ENCODE measurements at places on chromosomes 11 and 22. TPM values are rescaled to one million over a fixed set of nuclear protein-coding genes. Genes with fewer than 3 reads are reported as not detected.
A peak's percentile ranks its signal among the peaks of the same experiment; 100 is the strongest.

The TUBA8 gene
- 2.3 TPM for total RNA-seq

The OR8A1 gene
- not detected for total RNA-seq

The BIK gene
- total RNA-seq = 1.7 TPM

The LRP4 gene
- total RNA-seq = 0.05 TPM

The MARK2 gene
- 66.6 TPM for total RNA-seq

The CYTH4 gene
- 153 TPM for total RNA-seq

The TRAPPC4 gene
- total RNA-seq = 82.9 TPM

The FAM118B gene
- total RNA-seq = 4.4 TPM

The SVIP gene
- total RNA-seq = 28.3 TPM

The PANX3 gene
- not detected for total RNA-seq

GRCh38 chr11:6615882-6616585 lies 3.2 kb downstream of the TPP1 start:
- no peak for DNase-seq

DNA sequence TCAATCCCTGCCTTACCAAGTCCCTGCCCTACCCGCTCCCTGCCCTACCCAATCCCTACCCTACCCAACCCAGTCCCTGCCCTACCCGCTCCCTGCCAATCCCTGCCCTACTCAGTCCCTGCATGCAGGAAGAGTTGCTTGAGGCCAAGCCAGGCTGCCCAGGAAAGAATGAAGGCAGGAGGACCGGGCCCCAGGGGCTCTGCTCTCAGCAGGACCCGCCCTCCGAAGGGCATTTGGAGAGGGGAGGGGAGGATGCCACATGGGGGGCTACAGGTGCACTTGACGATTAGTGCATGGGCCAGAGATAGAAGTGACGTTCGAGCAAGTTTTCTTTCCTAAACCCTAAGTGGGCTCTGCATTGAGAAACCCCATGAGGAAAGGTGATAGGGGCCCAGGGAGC lies 581.2 kb downstream of the TBC1D22A start:
- no peak for DNase-seq

DNA sequence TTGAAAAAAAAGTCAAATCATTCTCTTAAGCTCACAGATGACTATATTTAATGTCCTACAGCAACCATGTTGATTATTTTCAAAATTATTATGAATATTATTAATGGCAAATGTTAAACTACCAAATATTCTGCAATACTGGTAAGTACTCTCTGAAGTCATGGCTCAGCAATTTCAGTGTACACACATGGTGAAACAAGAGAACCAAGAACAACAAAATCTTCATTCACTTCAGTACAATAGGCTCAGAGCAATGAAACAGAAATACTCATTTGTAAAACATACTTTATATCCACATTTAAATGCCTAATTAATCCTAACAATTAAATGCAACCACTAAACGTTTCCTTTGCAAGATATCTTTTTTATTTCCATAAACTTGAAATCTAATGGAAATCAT lies 347.2 kb downstream of the TTC28 start:
- DNase-seq = no peak

DNA sequence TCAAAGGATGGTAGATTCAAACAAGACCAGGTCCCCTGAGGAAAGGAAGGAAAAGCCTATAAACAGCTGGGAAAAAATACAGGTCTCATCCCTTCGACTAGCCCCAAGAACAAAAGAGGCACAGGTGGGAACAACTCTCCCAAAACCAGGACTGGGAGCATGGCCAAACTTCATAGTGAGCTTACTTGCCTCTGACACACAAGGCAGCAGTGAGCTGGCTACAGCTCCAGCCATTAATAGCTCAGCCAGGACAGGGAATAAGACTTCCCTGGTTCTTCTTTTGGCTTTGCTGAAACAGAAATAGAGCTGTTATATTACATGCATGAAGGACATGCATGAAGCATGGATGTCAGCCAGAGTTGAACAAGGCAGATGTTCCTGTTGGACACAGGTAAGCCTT lies at the start of gene OR10A2:
TSS of gene OR10A2 (plus strand) at position 97 of the 400 bp plus-strand sequence. CDS start 6,698 bp downstream, outside the sequence.
- no peak for DNase-seq

DNA sequence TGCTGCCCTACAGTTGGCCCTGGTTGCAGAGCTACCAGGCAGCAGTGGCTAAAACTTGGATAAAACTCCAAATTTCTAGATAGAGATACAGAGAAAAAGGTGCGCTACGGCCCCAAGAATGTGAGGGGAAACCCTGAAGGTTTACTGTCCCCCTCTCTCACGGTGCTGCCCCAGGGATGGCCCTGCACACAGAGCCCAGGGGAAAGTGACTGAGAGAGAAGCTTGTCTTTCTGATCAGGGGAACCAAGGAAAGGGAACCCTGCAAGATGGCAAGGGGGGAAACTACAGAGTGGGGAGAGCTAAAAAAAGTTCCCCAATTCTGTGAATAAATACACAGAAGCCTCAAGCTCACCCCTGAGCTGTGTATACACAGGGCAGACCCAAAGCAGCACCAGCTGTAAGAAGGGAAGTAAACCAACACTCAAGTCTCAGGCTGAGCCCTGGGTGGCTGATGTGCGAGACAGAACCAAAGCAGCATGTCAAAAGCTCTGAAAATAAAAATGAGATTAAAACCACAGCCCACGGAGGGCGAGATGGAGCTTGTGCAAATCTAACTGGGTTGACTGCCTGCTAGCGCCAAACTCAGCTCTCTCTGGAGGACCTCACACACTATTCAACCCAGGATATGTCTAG lies 22.1 kb downstream of the GNB1L start:
- no peak for DNase-seq

- peak; percentile 52 for DNase-seq
Measured at GRCh38 chr22:37193629-37194191, 5.7 kb upstream of the C1QTNF6 start.

DNA sequence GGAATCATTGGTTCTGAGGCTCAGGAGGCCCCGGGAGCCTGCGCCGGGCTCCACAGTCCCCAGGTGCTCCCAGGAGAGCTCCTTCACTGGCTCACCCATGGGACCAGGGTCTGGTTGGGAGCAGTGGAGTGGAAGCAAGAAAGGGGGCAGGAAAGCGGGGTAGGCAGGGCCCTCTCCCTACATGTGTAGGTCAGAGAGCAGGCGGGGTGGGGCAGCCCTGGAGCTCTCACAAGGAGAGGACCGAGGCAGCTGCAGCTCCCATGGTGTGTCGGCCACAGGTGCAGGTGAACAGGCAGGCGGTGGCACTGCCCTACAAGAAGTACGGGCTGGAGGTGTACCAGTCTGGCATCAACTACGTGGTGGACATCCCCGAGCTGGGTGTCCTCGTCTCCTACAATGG lies 28.3 kb downstream of the MUC2 start:
- no peak for DNase-seq

DNA sequence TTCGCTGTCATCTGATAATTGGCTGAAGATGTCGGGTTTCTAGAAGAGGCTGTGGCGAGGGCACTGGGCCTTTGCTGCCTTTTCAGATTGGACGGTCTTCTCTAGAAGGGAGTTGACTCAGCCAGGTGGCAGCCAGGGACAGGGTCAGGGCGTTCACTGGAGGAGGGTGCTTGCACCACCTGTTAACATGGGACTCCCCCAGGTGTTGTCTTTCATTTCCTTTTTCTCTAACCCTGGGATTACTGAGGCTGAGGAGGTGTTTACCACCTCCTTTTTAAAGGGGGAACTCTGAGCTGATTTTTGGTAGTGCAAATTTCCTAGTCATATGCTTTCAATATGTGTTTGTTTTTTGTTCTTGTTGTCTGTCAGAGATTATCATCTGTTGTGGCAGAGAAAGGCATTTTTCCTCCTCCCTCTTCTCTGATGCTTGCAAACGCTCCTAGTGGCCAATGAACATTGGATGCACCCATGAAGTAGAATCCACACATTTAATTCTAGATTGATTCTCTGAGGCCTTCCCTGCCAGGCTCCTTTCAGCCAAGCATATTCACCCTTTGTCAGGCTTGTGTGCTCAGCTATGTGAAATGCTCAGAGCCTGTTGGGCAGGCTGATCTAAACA lies 54.1 kb downstream of the LDLRAD3 start:
- DNase-seq = no peak

- DNase-seq = no peak
Measured at GRCh38 chr11:65537620-65538231, 12.8 kb downstream of the SCYL1 start.

DNA sequence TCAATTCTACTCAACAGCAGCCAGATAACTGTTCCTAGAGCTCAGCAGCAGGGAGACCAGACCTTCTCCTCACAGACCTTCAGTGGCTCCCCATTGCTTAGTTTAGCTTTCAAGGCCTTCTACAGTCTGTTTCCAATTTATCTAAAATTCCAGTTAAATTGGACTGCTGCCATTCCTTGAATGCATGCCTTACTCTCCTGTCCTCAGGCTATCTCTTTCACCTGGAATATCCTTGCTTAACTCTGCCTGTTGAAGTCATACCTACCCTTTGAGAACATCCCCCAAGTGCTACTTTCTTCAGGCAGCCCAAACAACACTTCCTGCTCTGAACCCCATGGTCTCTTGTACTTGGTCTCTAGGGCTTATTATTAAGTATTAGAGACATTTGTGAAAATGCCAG lies 120.7 kb upstream of the TENM4 start:
- DNase-seq = no peak

DNA sequence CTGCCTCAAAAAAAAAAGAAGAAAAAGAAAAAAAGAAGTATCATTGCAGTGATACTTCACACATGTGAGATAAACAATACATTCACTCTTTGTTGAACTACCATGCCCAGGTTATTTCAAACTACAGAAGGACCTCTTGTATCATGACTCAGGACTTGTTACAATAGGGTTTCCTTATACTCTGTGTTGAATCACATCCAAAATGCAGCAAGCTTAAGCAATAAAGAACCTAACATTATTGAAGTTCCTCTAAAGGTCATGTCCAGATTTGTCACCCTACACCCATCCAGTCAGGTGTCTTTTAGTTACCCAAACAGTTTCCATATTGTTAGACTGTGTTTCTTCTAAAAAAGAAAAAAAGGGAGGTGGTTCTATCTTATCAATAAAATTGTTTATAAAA lies 26.9 kb upstream of the ALKBH3 start:
- no peak for DNase-seq

GRCh38 chr22:49956418-49956770 lies 4.2 kb upstream of the PIM3 start:
- DNase-seq = no peak

GRCh38 chr11:115869131-115869530 lies 364.9 kb upstream of the CADM1 start:
- DNase-seq = peak; percentile 58

DNA sequence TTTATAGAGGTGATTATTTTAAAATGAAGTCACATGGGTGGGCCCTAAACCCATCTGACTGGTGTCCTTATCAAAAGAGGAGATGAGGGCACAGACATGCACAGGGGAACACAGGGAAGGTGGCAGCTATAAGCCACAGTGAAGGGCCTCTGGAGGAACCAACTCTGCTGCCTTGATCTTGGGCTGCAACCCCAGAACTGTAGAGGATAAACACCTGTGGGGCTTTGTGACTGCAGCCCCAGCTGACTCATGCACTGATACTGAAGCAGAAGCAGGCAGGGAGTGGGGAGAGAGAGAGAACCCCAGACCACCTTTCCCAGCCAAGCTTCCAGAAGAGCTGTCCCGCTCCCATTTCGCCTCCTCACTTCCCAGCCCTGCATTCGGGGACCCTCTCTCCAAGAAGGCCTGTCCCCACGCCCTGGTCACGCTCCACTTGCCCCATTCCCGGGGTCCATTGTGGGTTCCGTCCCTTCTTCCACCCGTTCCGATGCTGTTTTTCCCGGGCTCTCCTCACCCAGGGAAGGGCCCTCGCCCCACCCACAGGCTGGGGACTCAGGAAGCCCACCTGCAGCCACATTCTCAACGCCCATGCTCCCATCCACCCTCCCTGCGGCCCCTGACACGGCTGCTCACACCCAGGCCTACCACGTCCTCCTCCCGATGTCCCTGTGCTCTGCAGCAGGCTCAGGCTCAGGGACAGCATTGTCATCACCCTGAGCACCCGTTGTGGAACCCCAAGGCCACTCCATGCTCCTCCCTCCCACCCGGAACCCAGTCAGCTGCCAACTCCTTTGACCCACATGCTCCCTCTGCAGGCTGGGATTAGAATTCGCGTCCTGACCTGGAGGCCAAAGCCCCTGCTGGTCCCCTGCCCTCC lies 90.8 kb upstream of the SHANK2 start:
- DNase-seq = no peak

- DNase-seq = no peak
Measured at GRCh38 chr11:59607703-59608454, 7.7 kb downstream of the OSBP start.

GRCh38 chr11:25317216-25317615 lies 820.4 kb downstream of the LUZP2 start:
- no peak for DNase-seq

DNA sequence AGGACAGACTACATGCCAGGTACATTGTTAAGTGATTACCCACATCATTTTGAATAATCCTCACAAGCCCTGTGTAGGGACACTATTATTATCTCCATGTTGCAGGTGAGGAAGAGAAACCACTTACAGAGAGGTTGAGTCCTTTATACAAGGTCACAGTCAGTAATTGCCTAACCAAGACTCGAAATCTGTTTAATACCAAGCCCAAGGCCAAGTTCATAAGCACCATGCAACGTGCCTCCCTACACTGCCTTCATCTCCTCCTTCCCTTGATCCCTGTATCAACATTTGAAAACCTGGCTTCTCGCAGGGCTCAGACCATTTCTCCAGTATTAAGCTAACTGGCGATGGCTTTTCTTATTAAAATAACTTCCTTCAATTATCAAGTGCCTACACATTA lies 41.7 kb upstream of the SEZ6L start:
- DNase-seq = no peak

GRCh38 chr22:47919001-47919441 lies 1156.6 kb downstream of the TBC1D22A start:
- no peak for DNase-seq

GRCh38 chr22:20864186-20864908 lies 5.5 kb downstream of the SNAP29 start:
- no peak for DNase-seq

- DNase-seq = no peak
Measured at GRCh38 chr11:35116245-35116644, 22.7 kb upstream of the CD44 start.

- no peak for DNase-seq
Measured at GRCh38 chr11:12271241-12271640, 106.1 kb upstream of the PARVA start.

DNA sequence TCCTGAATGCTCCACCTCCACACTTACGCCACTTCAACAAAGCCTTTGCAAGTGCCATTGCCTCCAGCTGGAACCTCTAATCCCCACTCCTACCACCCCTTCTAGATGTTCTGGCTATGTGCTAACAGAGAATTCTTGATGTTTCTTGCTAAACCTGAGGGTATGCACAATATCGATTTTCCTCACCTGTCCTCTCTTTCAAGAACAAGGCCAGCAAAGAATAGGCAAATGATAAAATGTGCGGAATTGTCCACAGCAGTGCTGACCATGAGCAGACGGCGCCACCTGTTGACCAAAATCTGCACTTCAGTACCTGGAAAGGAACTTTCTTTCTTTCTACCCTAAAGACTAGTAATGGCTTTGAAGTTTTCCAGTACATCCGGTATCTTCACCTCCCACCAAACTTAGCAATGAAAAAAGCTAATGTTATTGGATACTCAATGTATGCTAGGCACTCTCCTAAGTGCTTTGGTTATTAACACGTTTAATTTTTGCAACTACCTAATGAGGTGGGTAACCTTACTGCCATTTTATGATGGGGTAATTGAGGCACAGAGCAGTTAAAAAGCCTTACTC lies 3.4 kb downstream of the TIMM10 start:
- peak; percentile 68 for DNase-seq

GRCh38 chr11:73379189-73379880 lies 3.1 kb downstream of the RELT start:
- no peak for DNase-seq

GRCh38 chr11:103744496-103745153 lies 291.8 kb upstream of the DDI1 start:
- no peak for DNase-seq

GRCh38 chr11:87038235-87038977 lies 672 bp downstream of the TMEM135 start:
- no peak for DNase-seq

- no peak for DNase-seq
Measured at GRCh38 chr11:119520966-119521365, 98.0 kb upstream of the THY1 start.
